Neural progenitor cell (in vitro differentiated cells): ENCODE measurements at places on chromosomes 11 and 22. TPM values are rescaled to one million over a fixed set of nuclear protein-coding genes. Genes with fewer than 3 reads are reported as not detected.

The CCDC73 gene
- not detected in 2 replicates for total RNA-seq

The NRGN gene
- 0.39 and 7.5 TPM in 2 replicates for total RNA-seq

The CAPN5 gene
- 7.4 and 9.6 TPM in 2 replicates for total RNA-seq

The PCNX3 gene
- 6.6 and 19.3 TPM in 2 replicates for total RNA-seq

The HBD gene
- not detected in 2 replicates for total RNA-seq

The RAPSN gene
- not detected in 2 replicates for total RNA-seq

The CD82 gene
- total RNA-seq, result 8.8 and 16.2 TPM in 2 replicates

The GAS2 gene
- 3.0 and 6.4 TPM in 2 replicates for total RNA-seq

The MMP27 gene
- total RNA-seq, result not detected in 2 replicates

- no peaks in the 10 kb centered on the region for H3K36me3 ChIP-seq
- no peaks in the 10 kb centered on the region for H3K27me3 ChIP-seq
- H3K4me3 ChIP-seq, result no peak overlapping the region
- no peak overlapping the region for H3K27ac ChIP-seq
- H3K4me1 ChIP-seq, result peaks cover 10% of the 10 kb centered on the region
Measured at GRCh38 chr11:80163011-80163410, 722.2 kb upstream of the TENM4 start.

- no peaks in the 10 kb centered on the region for H3K27me3 ChIP-seq
- H3K4me3 ChIP-seq, result no peak overlapping the region
- H3K36me3 ChIP-seq, result no peaks in the 10 kb centered on the region
- no peak overlapping the region for H3K27ac ChIP-seq
- H3K4me1 ChIP-seq, result no peaks in the 10 kb centered on the region
- DNase-seq, result no peak
Measured at GRCh38 chr11:99199341-99199740, 178.6 kb downstream of the CNTN5 start.

- H3K4me3 ChIP-seq, result no peak overlapping the region
- DNase-seq, result no peak
- no peak overlapping the region for H3K27ac ChIP-seq
- peaks cover 33% of the 10 kb centered on the region for H3K4me1 ChIP-seq
Measured at GRCh38 chr11:3153291-3153861, 11.7 kb downstream of the OSBPL5 start.

- H3K27me3 ChIP-seq, result no peaks in the 10 kb centered on the region
- DNase-seq, result peak; percentile 67
- H3K36me3 ChIP-seq, result no peaks in the 10 kb centered on the region
Measured at GRCh38 chr11:43504316-43504950, 145.7 kb downstream of the TTC17 start.

DNA sequence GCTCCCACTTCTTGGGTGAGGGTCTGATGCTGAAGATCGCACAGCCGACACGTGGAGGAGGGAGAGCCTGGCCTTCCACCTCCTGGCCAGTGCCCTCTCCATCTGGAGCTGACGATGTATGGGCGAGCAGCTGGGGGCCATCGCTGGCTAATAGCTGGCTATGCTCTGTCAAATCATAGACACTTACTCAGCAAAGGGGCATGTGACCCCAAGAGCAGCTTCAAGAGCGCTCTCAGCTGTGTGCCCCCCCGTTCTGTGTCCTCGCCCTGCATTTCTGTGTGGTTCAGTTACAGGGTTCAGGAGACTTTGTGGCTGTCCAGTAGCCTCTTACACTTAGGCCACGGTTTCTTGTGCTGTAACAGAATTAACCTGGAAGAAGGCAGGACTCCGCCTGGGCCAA is 26.4 kb downstream of the FBLN1 start:
- no peak overlapping the region for H3K4me3 ChIP-seq
- no peaks in the 10 kb centered on the region for H3K4me1 ChIP-seq
- H3K36me3 ChIP-seq, result no peaks in the 10 kb centered on the region
- no peak overlapping the region for H3K27ac ChIP-seq

DNA sequence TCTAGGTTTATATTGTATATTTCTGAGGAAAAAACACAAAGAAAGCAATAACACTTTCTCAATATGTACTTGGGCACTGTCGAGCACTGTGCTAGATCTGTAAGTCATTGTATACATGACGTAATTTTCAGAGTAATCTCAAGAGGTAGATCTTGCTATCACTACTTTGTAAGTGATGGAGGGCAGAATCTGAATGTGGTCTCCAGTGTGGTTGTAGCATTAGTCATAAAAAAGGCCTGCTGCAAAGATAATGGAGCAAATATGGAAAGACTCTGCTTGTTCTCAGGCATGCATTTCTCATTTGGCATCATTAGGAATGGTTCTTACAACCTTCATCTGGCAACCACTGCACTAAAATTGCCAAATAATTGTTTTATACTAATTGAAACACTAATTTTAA is 419.8 kb upstream of the CCDC179 start:
- H3K27me3 ChIP-seq, result no peaks in the 10 kb centered on the region
- no peak for DNase-seq
- no peaks in the 10 kb centered on the region for H3K4me1 ChIP-seq
- no peak overlapping the region for H3K4me3 ChIP-seq

DNA sequence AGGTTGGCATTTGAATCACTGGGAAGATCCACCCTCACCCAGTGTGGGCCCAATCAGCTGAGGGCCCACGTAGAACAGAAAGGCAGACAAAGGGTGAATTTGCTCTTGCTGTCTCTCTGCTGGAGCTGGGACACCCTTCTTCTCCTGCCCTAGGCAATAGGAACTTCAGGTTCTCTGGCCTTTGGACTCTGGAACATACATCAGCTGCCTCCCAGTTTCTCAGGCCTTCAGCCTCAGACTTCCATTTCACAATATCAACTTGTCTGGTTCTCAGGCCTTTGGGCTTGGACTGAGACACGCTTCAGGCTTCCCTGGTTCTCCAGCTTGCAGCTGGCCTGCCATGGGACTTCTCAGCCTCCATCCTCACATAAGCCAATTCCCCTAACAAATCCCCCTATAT is 14.7 kb upstream of the ASRGL1 start:
- H3K36me3 ChIP-seq, result no peaks in the 10 kb centered on the region
- H3K4me1 ChIP-seq, result no peaks in the 10 kb centered on the region
- H3K27ac ChIP-seq, result no peak overlapping the region
- DNase-seq, result no peak

DNA sequence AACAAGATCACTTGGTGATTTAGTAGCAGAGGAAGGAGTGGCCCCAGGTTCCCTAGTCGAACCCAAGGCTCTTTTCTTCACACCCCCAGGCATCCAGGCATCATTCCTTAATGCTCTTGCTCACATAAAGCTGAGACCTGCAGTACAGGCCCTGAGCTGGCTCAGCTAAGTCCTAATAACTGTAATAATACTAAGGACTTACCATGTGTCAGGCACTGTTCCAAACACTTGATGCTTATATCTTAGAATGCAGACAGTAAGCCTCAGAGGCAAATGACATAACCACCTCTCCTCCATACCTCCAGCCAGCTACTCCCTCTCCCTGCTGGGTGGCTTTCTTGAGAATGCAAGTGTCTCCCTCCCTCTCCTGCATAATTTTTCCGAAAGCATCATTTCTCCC is 33.2 kb downstream of the ANKK1 start:
- no peaks in the 10 kb centered on the region for H3K27me3 ChIP-seq
- H3K36me3 ChIP-seq, result no peaks in the 10 kb centered on the region
- no peak overlapping the region for H3K27ac ChIP-seq
- no peak for DNase-seq

GRCh38 chr11:113667801-113668200 is 38.3 kb downstream of the TMPRSS5 start:
- H3K4me3 ChIP-seq, result no peak overlapping the region
- peaks cover 12% of the 10 kb centered on the region for H3K4me1 ChIP-seq
- no peaks in the 10 kb centered on the region for H3K36me3 ChIP-seq
- H3K27ac ChIP-seq, result no peak overlapping the region

GRCh38 chr11:75954039-75954438 is 139.0 kb downstream of the UVRAG start:
- H3K36me3 ChIP-seq, result no peaks in the 10 kb centered on the region
- no peak overlapping the region for H3K27ac ChIP-seq
- H3K4me3 ChIP-seq, result no peak overlapping the region

DNA sequence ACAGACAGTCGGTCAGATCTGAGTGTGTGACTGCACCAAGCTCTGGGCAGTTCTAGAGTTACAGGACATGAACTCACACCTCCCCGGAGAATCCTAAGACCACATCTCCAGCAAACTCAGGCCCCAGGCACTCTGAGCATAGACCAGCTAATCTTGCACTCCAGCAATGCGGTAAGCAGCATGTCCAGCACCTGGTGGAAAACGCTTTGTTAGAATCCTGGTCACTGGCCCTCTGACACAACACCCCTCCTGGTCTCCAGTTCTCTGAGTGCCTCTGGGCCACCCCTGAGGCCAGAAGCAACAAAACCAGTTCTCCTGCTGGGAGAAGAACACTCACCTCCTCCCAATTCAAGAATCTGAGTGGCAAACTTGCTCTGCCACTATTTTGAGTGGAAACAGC is 82.7 kb upstream of the TMEM45B start:
- no peaks in the 10 kb centered on the region for H3K36me3 ChIP-seq
- no peak for DNase-seq
- no peaks in the 10 kb centered on the region for H3K27me3 ChIP-seq
- no peak overlapping the region for H3K27ac ChIP-seq
- H3K4me3 ChIP-seq, result no peak overlapping the region

- H3K4me1 ChIP-seq, result peaks cover 5% of the 10 kb centered on the region
- H3K4me3 ChIP-seq, result no peak overlapping the region
- no peak for DNase-seq
- no peaks in the 10 kb centered on the region for H3K36me3 ChIP-seq
Measured at GRCh38 chr11:92811341-92811740, 158.1 kb upstream of the MTNR1B start.

GRCh38 chr22:22716136-22716665 is 71.8 kb downstream of the GGTLC2 start:
- no peak overlapping the region for H3K4me3 ChIP-seq
- no peaks in the 10 kb centered on the region for H3K4me1 ChIP-seq
- H3K27me3 ChIP-seq, result peaks cover 99% of the 10 kb centered on the region
- DNase-seq, result no peak

DNA sequence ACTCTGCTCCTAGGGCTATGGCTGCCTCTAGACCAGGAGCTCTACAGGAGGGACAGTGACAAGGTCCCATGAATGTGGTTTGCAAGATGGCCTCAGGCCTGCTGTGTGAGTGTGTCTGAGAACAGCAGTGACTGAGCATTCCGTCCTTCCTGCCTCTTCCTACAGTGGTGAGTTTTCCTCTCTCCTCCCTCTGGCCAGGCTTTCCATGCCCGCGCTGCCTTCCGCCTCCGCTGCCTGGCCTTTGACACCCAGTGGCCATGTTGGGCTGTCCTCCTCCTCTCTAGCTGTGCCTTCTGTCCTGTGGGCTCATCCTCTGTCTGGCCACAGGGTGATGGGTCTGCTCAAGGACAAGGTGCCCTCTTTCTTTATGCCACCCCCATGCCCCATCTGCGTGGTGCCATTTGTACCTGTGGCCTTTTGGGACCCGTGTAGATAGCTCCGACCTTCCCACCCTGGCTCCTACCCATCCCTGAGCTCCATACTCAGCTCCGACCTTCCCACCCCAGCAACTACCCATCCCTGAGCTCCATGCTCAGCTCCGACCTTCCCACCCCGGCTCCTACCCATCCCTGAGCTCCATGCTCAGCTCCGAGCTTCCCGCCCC is 970.4 kb downstream of the BRD1 start:
- H3K4me3 ChIP-seq, result no peak overlapping the region
- H3K27ac ChIP-seq, result no peak overlapping the region
- DNase-seq, result no peak
- H3K4me1 ChIP-seq, result no peaks in the 10 kb centered on the region
- H3K36me3 ChIP-seq, result no peaks in the 10 kb centered on the region

DNA sequence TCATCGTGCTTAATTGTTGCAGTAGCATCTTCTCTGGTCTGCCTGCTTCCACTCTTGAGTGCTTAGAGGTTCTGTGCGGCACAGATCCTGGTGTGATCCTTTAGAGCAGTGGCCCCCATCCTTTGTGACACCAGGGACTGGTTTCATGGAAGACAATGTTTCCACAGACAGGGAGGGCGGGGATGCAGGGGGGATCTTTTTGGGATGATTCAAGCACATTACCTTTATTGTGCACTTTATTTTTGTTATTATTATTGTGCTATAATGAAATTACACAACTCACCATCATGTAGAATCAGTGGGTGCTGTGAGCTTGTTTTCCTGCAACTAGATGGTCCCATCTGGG is 76.8 kb upstream of the SHANK2 start:
- H3K27me3 ChIP-seq, result no peaks in the 10 kb centered on the region
- no peak for DNase-seq
- H3K4me3 ChIP-seq, result no peak overlapping the region
- H3K36me3 ChIP-seq, result no peaks in the 10 kb centered on the region

GRCh38 chr22:31083377-31083768 is 2.3 kb downstream of the SMTN start:
- H3K27ac ChIP-seq, result no peak overlapping the region
- no peaks in the 10 kb centered on the region for H3K27me3 ChIP-seq
- DNase-seq, result no peak
- no peak overlapping the region for H3K4me3 ChIP-seq
- peaks cover 4% of the 10 kb centered on the region for H3K4me1 ChIP-seq
